ENCODE measurements at places on chromosomes 13 and 19.

DNA sequence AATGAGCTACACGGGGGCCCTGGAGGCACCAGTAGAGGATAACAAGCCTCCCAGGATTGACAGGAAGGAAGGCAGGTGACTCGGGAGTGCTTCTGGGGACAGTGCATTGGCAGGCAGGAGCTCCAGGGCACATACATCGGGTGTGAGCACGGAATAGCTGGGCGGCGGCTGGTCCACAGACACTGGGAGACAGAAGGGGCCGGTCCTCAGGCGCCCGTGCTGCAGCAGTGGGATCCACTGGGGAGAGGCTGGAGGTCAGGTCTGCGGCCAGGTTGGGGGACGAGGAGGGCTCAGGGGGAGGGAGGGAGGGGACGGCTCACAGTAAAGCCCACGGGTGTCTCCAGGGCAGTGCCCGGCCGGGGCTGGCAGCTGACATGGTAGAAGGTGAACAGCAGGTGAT is 2.1 kb upstream of the ANGPTL8 start:
- no peak overlapping the region for H3K27ac ChIP-seq
- H3K4me1 ChIP-seq, result no peaks in the 10 kb centered on the region
- no peak overlapping the region for H3K4me3 ChIP-seq

- DNase-seq, result no peak
- H3K27ac ChIP-seq, result peak overlapping the region; percentile 85
- no peak overlapping the region for H3K4me3 ChIP-seq
- no peaks in the 10 kb centered on the region for H3K36me3 ChIP-seq
- peaks cover 11% of the 10 kb centered on the region for H3K4me1 ChIP-seq
These were observed 84.8 kb downstream of the ING1 start for GRCh38 chr13:110798081-110798994.

DNA sequence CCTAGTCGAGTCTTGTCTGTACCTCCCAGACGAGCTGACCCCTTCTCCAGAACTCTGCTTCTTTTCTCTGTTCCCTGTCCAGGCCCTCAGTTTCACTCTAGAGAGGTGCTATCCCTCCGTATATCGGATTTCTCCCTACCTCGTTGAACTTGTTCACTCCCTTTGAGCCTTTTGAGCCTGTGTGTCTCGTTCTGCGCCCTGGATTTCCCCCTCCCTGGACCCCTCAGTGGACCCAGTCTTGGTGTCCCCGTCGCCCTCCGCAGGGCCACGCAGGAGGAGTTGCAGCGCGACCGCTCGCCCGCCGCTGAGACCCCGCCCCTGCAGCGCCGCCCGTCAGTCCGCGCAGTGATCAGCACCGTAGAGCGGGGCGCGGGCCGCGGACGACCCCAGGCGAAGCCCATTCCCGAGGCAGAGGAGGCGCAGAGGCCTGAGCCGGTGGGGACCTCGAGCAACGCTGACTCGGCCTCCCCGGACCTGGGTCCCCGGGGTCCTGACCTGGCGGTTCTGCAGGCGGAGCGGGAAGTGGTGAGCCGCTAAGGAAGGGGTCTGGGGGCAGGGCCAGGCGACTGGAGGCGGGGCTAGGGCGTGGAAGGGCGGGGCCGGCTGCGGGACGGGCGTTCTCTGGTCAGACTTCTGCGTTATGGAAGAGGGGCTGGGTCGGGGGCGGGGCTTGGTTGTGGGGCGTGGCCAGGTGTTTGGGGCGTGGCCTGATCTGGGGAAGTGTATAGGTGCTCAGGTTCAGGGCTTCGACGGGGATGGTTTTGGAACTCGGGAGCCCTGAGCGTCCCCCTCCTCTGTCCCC is 5.5 kb downstream of the EPS8L1 start:
- H3K4me1 ChIP-seq, result peaks cover 3% of the 10 kb centered on the region
- no peak overlapping the region for H3K27ac ChIP-seq
- peak; percentile 91 for DNase-seq
- H3K27me3 ChIP-seq, result peaks cover 64% of the 10 kb centered on the region
- H3K4me3 ChIP-seq, result peak overlapping the region; percentile 51

GRCh38 chr13:49840675-49841074 is 48.2 kb upstream of the KPNA3 start:
- H3K36me3 ChIP-seq, result no peaks in the 10 kb centered on the region
- peaks cover 20% of the 10 kb centered on the region for H3K4me1 ChIP-seq
- H3K27me3 ChIP-seq, result no peaks in the 10 kb centered on the region

GRCh38 chr13:54945973-54946372 is 1917.4 kb downstream of the OLFM4 start:
- H3K36me3 ChIP-seq, result no peaks in the 10 kb centered on the region
- no peak for DNase-seq
- H3K4me3 ChIP-seq, result no peak overlapping the region
- H3K27me3 ChIP-seq, result no peaks in the 10 kb centered on the region

GRCh38 chr13:111611651-111612050 is 291.2 kb downstream of the TEX29 start:
- no peak for DNase-seq
- no peaks in the 10 kb centered on the region for H3K4me1 ChIP-seq
- no peaks in the 10 kb centered on the region for H3K27me3 ChIP-seq
- H3K36me3 ChIP-seq, result no peaks in the 10 kb centered on the region
- H3K27ac ChIP-seq, result no peak overlapping the region
- no peak overlapping the region for H3K4me3 ChIP-seq

GRCh38 chr19:33627526-33627925 is 5.8 kb downstream of the CHST8 start:
- no peaks in the 10 kb centered on the region for H3K4me1 ChIP-seq
- no peak overlapping the region for H3K27ac ChIP-seq
- H3K27me3 ChIP-seq, result peaks cover 24% of the 10 kb centered on the region
- no peak for DNase-seq
- H3K36me3 ChIP-seq, result no peaks in the 10 kb centered on the region

GRCh38 chr19:49315111-49315510 is 9.9 kb downstream of the SLC6A16 start:
- H3K36me3 ChIP-seq, result no peaks in the 10 kb centered on the region
- DNase-seq, result no peak
- no peak overlapping the region for H3K4me3 ChIP-seq
- no peaks in the 10 kb centered on the region for H3K27me3 ChIP-seq
- no peak overlapping the region for H3K27ac ChIP-seq

GRCh38 chr13:98977568-98978265 is at the start of gene DOCK9:
Gene DOCK9, minus strand, starts transcription at chr13:98978064. Its CDS starts 155 bp downstream, at chr13:98977909.
- peak within 1 kb of the TSS; percentile 63 for H3K27ac ChIP-seq
- no peak for DNase-seq
- peak within 1 kb of the TSS; percentile 71 for H3K4me3 ChIP-seq
- H3K27me3 ChIP-seq, result no peaks in the 10 kb centered on the region
- H3K36me3 ChIP-seq, result no peaks in the 10 kb centered on the region
- H3K4me1 ChIP-seq, result peaks cover 18% of the 10 kb centered on the region

DNA sequence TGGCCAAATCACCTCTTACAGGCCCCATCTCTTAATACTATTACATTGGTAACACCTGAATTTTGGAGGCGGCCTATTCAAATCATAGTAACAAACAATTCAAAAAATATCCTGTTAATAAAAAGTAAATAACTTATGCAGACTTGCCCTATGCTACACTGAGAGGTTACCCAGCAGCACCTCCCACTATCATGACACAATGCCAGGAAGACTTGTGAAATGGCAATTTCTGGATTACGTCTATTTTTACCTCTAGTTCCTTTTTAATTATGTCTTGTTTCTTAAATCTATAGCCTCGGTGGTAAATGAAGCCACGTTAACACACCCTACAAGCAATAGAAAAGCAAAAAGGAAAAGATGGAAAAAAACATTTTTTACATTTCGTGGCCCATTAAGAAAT is 6.2 kb upstream of the DZIP1 start:
- no peak overlapping the region for H3K27ac ChIP-seq
- peaks cover 27% of the 10 kb centered on the region for H3K27me3 ChIP-seq
- H3K4me1 ChIP-seq, result peaks cover 5% of the 10 kb centered on the region
- H3K4me3 ChIP-seq, result no peak overlapping the region

DNA sequence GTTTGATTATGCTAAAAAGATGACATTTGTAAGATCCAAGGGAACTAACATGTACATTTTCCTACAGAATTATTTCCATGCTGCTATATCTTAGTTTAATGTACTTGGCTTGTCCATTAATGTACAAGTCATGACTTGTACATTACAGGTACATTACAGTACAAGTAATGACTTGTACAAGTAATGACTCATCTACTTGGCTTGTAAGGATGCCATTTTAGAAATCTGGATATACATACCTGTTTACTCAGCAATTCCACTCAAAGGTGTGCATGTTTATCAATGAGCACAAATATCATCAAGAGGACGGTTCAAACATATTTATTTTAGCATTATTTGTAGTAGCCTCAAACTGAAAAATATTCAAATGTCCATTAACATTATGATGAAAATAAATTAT is 87.0 kb upstream of the TRPC4 start:
- no peak for DNase-seq
- no peak overlapping the region for H3K27ac ChIP-seq
- no peaks in the 10 kb centered on the region for H3K4me1 ChIP-seq
- no peaks in the 10 kb centered on the region for H3K36me3 ChIP-seq
- peaks cover 3% of the 10 kb centered on the region for H3K27me3 ChIP-seq

- H3K36me3 ChIP-seq, result no peaks in the 10 kb centered on the region
- no peak overlapping the region for H3K4me3 ChIP-seq
- no peak overlapping the region for H3K27ac ChIP-seq
- H3K4me1 ChIP-seq, result peaks cover 28% of the 10 kb centered on the region
- peak; percentile 41 for DNase-seq
These were observed 1.4 kb upstream of the YIF1B start for GRCh38 chr19:38317104-38317612.

- no peak overlapping the region for H3K27ac ChIP-seq
- peaks cover 29% of the 10 kb centered on the region for H3K4me1 ChIP-seq
- DNase-seq, result peak; percentile 87
- no peaks in the 10 kb centered on the region for H3K27me3 ChIP-seq
- H3K36me3 ChIP-seq, result peaks cover 8% of the 10 kb centered on the region
- no peak overlapping the region for H3K4me3 ChIP-seq
These were observed 1.4 kb upstream of the GIPC1 start for GRCh38 chr19:14497228-14497921.

DNA sequence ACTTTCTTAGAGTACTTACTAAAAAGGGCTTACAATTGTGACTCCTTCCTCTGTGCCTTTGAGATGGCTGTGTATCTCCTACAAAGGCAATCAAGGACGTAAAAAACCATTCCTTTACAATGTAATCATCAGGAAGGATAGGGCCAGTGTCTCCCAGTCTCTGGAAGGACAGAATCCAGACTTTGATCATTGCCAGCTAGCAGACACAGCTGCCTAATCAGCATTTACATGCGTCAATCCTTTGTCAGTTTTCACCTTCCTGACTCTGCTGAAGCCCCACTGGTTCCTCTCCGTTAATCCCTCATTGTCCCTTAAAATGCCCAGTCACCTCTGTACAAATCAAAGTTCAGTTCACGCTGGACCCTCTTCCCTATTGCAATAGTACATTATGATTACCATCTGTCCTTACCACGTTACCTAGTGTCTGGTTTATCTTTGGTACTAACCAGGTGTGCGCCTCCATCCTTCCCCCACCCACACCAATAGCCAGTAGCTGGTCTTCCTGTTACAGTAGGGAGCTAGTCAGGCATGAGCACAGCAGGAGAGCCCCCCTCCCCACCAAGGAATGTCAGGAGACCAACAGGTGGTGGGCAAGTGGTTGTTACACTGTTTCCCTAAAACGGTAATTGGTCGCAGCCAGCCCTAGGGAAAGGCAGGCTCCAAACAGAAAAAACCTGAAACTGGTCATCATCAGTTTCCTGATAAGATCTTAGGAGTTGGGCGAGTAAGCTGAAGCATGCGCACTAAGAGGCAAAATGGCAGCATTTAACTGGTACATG is 49.7 kb downstream of the TGDS start:
- no peak overlapping the region for H3K4me3 ChIP-seq
- H3K36me3 ChIP-seq, result no peaks in the 10 kb centered on the region

- H3K4me1 ChIP-seq, result no peaks in the 10 kb centered on the region
- H3K27me3 ChIP-seq, result no peaks in the 10 kb centered on the region
- H3K27ac ChIP-seq, result no peak overlapping the region
- H3K4me3 ChIP-seq, result no peak overlapping the region
- H3K36me3 ChIP-seq, result no peaks in the 10 kb centered on the region
These were observed 117.9 kb downstream of the RBM26 start for GRCh38 chr13:79287939-79288795.

DNA sequence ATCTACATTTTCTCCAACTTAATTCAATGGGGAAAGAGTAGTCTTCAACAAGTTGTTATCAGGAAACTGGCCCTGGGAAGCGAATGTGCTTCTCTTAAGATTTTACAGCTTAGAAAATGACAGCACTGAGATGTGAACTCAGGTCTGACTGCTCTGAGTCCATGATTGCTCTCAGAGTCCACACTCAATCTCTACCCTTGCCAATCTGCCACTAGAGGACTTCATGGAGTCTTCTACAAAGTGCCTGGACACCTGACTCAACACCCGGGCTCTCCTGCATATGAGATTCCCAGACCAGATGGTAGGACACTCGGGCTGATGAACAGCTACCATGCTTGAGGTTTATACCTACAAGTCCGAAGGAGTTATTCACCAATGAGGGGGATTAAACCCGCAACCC is 74.8 kb downstream of the ABCC4 start:
- H3K4me1 ChIP-seq, result no peaks in the 10 kb centered on the region
- H3K27me3 ChIP-seq, result no peaks in the 10 kb centered on the region
- H3K4me3 ChIP-seq, result no peak overlapping the region
- H3K27ac ChIP-seq, result no peak overlapping the region
- no peaks in the 10 kb centered on the region for H3K36me3 ChIP-seq

DNA sequence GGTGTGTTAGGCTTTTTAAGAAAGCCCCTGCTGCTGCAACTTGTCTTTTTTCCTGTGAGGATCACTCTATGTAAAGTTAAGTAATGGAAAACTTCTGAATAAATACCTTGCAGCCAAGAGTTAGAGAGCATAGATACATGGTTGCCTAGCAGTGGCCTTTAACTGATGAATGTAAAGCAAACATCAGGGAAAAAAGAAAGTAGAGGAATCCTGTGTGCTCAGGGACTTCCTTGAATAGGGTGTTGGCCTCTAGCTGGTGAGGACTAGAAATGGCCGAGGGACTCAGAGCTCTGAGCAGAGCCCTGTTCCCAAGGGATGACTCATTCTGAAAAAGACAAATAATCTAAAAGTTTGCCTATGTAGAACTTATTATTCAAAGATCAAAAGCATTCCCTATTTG is 135.7 kb downstream of the MIPEP start:
- H3K36me3 ChIP-seq, result no peaks in the 10 kb centered on the region
- peak; percentile 27 for DNase-seq

DNA sequence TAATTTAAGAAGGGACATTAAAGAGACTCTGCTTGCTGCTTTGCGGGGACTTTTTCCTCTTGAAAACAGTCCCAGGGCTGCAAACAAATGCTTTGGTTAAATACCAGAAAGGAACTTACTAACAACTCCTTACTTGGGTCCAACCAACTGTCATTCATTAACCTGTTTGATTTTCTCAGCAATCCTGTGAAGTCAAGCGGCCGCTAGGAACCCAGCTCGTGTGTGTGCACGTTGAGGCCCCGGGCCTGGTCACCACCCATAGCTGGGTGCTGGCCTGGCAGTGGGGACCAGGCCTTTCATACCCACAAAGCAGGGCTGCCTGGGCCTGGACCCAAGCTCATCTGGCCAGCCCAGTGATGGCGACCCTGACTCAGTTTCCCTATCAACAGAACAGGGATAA is 50.7 kb downstream of the C1QTNF9 start:
- no peaks in the 10 kb centered on the region for H3K4me1 ChIP-seq
- H3K36me3 ChIP-seq, result no peaks in the 10 kb centered on the region
- no peaks in the 10 kb centered on the region for H3K27me3 ChIP-seq
- peak; percentile 4 for DNase-seq
- H3K4me3 ChIP-seq, result no peak overlapping the region

- no peak overlapping the region for H3K27ac ChIP-seq
- DNase-seq, result peak; percentile 73
- H3K27me3 ChIP-seq, result no peaks in the 10 kb centered on the region
- H3K4me1 ChIP-seq, result peaks cover 40% of the 10 kb centered on the region
- H3K36me3 ChIP-seq, result no peaks in the 10 kb centered on the region
These were observed 953 bp downstream of the KCNN4 start for GRCh38 chr19:43779820-43780219.
